ENCODE measurements at places on chromosomes 1 and 21. TPM values are rescaled to one million over a fixed set of nuclear protein-coding genes. Genes with fewer than 3 reads are reported as not detected.

TMEM269 gene
- total RNA-seq = 0.03 TPM

CATSPERE gene
- total RNA-seq = not detected

TRABD2B gene
- not detected for total RNA-seq

CCDC185 gene
- total RNA-seq = not detected

PITHD1 gene
- 124 TPM for total RNA-seq

DIRAS3 gene
- total RNA-seq = not detected

GBP2 gene
- total RNA-seq = 3.7 TPM

MAEL gene
- 0.13 TPM for total RNA-seq

CFAP45 gene
- 4.2 TPM for total RNA-seq

SLC35E2B gene
- 18.1 TPM for total RNA-seq

FCAMR gene
- not detected for total RNA-seq

FCMR gene
- total RNA-seq = not detected

CHI3L1 gene
- 5.7 TPM for total RNA-seq

TFF2 gene
- total RNA-seq = not detected

FOXD3 gene
- 0.05 TPM for total RNA-seq

TRIM67 gene
- not detected for total RNA-seq

PDZK1IP1 gene
- total RNA-seq = not detected

KCNJ15 gene
- total RNA-seq = 7.8 TPM

S100A16 gene
- total RNA-seq = 1,038 TPM

OR14K1 gene
- total RNA-seq = not detected

APP gene
- 181 TPM for total RNA-seq

PLA2G2D gene
- not detected for total RNA-seq

SPRR5 gene
- not detected for total RNA-seq

FAM110D gene
- total RNA-seq = 0.19 TPM

KRTAP6-3 gene
- not detected for total RNA-seq

TSPEAR gene
- total RNA-seq = not detected

OR2L2 gene
- total RNA-seq = not detected

SMG5 gene
- total RNA-seq = 95.9 TPM

CFAP107 gene
- total RNA-seq = not detected

CD34 gene
- not detected for total RNA-seq

SFN gene
- 7.0 TPM for total RNA-seq

IVL gene
- 0.26 TPM for total RNA-seq

NTMT2 gene
- total RNA-seq = not detected

PLA2G2C gene
- not detected for total RNA-seq

ZNF695 gene
- 10.9 TPM for total RNA-seq

MNDA gene
- not detected for total RNA-seq

RBM34 gene
- total RNA-seq = 68.5 TPM

AJAP1 gene
- total RNA-seq = 26.4 TPM

TCP10L gene
- total RNA-seq = 0.16 TPM

INAVA gene
- total RNA-seq = not detected

GBP7 gene
- total RNA-seq = not detected

GADD45A gene
- 73.3 TPM for total RNA-seq

BCAR3 gene
- 163 TPM for total RNA-seq

MIXL1 gene
- not detected for total RNA-seq

ASTN1 gene
- 0.33 TPM for total RNA-seq

EFNA3 gene
- total RNA-seq = 7.0 TPM

BACH1 gene
- 31.7 TPM for total RNA-seq

Measured in HT1080 (cell line).